EL (cell line): ENCODE measurements at places on chromosomes 16 and 17.

GRCh38 chr16:26301516-26301915 is 609.8 kb downstream of the HS3ST4 start:
- no peak for DNase-seq

- no peak for DNase-seq
These were observed 214.9 kb upstream of the MON1B start for GRCh38 chr16:76976101-76976500.

DNA sequence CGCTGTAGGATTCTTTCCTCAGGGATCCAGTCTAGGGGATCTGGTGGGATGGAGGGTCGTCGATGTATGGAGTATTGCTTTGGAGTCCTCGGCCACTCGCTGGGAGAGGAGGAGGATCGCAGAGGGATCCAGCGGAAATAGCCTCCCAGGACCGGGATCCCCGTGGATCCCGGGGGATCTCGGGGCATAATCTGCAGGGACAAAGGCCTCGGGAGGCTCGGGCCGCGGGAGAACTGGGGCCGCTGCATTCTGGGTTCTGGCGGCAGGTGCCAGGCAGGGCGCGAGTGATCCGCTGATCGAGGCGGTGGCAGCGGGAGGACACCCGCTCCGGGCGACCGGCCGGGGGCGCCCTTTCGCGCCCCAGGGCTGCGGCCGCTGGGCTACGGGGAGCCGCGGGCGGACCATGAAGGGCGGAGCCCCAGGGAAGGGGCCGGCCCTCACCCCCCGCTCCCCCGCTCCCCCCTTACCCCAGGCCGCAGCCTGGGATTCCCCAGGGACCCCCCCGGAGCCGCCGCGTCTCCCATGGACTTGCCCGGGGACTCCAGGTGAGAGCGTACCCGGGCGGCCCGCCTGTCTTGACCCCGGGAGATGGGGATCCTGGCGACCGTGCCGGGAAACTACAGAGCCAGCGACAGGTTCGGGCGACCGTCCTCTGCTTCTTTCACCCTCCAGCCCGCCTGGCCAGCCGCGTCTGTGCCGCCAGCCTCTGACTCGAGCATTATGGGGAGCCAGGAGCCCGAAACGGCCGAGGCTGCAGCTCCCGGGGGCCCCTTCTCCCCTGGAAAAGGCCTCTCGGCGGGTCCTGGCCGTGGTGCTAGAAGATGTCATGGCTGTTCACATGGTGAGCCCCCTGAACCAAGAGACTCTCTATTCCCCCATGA is 604 bp downstream of the PRR14 start:
- DNase-seq = peak; percentile 69

GRCh38 chr17:11340803-11341202 is 99.8 kb downstream of the SHISA6 start:
- no peak for DNase-seq

GRCh38 chr16:67277294-67277998 is 1.9 kb upstream of the PLEKHG4 start:
- peak; percentile 99 for DNase-seq

- no peak for DNase-seq
These were observed 4.9 kb downstream of the PRCD start for GRCh38 chr17:76544546-76545365.

DNA sequence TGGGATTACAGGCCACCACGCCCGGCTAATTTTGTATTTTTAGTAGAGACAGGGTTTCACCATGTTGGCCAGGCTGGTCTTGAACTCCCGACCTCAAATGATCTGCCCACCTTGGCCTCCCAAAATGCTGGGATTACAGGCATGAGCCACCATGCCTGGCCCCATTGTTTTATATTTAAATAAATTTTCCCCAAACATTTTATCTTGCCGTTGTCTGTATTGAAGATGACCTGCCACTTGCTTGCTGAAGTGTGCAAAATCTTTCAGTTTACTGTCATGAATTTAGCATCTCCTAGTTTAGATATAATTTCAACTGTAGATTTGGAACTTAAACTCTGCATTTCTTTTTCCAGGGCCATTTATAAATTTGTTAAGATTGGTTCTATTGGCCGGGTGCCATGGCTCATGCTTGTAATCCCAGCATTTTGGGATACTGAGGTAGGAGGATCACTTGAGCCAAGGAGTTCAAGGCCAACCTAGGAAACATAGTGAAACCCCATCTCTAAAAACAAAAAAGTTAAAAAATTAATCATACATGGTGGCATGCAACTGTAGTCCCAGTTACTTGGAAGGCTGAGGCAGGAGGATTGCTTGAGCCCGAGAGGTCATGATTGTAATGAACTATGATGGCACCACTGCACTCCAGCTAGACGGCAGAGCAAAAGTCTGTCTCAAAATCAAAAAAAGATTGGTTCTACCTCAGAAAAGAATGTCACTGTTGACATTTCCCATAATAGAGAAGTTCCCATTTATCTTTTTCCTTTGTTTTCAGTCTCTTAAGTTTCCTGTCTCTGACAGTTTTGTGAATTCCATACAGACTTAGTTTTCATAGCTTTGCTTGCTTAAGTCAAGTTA is 84.4 kb downstream of the VMP1 start:
- no peak for DNase-seq

GRCh38 chr16:55351936-55352335 is 27.9 kb downstream of the IRX6 start:
- DNase-seq = no peak

GRCh38 chr17:30173649-30174048 is 57.0 kb downstream of the NSRP1 start:
- DNase-seq = no peak

GRCh38 chr16:83031524-83031923 is 404.8 kb downstream of the CDH13 start:
- no peak for DNase-seq
